ENCODE measurements at places on chromosomes 1 and 21.

DNA sequence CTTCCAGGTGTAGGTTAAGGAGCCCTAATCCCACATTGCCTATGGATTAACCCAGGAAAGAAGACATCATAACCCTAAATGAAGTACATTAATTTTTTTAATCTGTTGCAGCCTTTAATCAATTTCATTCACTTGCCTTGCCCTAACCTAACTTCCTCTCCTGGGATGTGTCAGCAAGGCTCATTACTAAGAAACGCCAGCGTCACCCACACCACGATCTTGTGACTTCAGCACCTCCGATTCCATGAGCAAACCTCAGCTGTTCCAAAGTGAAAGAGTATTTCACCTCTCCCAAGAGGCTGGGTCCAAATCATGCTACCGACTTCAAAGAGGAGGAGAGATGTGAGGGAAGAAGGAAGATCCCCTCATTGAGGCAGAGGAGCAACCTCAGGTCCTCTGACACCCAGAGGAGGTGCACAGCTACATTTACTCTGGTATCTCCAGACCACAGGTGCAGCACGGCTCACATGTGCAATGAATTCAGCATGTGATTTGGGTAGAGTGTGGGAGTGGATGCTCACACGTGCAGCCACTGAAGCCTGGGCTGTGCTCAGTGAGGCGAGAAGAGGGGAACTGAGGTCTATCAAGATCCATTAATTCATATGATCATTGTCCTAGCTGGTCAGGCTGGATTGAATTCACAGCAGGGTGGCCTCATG lies 134.1 kb downstream of the SLC30A10 start:
- H3K27me3 ChIP-seq, result peaks cover 21% of the 10 kb centered on the region
- H3K4me3 ChIP-seq, result no peak overlapping the region
- H3K27ac ChIP-seq, result no peak overlapping the region
- DNase-seq, result no peak

GRCh38 chr1:200905411-200906052 lies 10.8 kb downstream of the INAVA start:
- peaks cover 1% of the 10 kb centered on the region for H3K36me3 ChIP-seq
- H3K27ac ChIP-seq, result no peak overlapping the region
- H3K4me3 ChIP-seq, result no peak overlapping the region
- DNase-seq, result peak; percentile 64
- H3K27me3 ChIP-seq, result peaks cover 30% of the 10 kb centered on the region

DNA sequence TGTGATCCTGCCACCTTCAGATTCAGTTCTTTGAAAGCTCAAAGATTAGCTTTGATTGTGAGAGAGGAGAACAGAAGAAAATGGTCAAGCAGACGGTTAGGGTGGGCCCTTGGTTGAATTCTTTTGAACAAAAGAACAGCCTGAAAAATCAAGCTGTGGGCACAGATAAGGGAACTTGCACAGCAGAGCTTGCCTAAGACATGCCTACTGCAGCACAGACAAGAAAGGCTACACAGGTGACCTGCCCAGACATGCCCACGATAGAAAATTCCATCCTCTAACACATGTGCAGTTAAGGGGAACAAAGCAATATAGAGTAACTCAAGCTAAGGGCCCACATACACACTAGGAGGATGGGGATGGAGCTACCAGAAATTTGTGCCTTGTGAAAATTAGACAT lies 512.5 kb upstream of the LRRC7 start:
- H3K4me3 ChIP-seq, result no peak overlapping the region
- no peak overlapping the region for H3K27ac ChIP-seq
- no peaks in the 10 kb centered on the region for H3K36me3 ChIP-seq
- no peaks in the 10 kb centered on the region for H3K27me3 ChIP-seq

DNA sequence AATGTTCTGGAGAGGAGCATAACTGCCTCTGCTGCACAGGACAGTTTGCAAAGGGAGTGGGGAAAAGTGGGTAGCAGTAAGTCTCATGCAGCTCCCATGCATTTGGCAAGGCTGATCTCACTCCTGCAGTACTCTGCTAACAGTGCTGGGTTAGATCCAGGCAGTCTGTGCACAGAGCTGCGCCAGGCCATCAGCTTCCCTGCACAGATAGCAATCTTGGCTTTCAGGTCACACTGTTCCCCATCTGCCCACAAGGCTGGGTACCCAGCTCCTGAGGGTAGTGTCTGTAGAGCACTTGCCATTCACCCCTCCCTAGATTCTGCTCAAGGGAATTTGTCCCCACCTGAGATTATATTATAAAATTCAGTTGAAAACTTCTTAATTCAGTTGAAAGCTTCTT lies 72.1 kb downstream of the SH3BGR start:
- no peak overlapping the region for H3K4me3 ChIP-seq
- peaks cover 81% of the 10 kb centered on the region for H3K27me3 ChIP-seq
- H3K4me1 ChIP-seq, result no peaks in the 10 kb centered on the region
- no peak overlapping the region for H3K27ac ChIP-seq
- DNase-seq, result no peak

- peak overlapping the region; percentile 99 for H3K27ac ChIP-seq
- peaks cover 24% of the 10 kb centered on the region for H3K36me3 ChIP-seq
- H3K4me3 ChIP-seq, result peak overlapping the region; percentile 99
- DNase-seq, result no peak
- no peaks in the 10 kb centered on the region for H3K27me3 ChIP-seq
Measured at GRCh38 chr1:198157847-198158725, 1.3 kb downstream of the NEK7 start.

GRCh38 chr1:205915354-205915990 lies 27.8 kb downstream of the SLC26A9 start:
- H3K4me3 ChIP-seq, result no peak overlapping the region
- H3K27me3 ChIP-seq, result peaks cover 13% of the 10 kb centered on the region
- no peak for DNase-seq
- H3K4me1 ChIP-seq, result no peaks in the 10 kb centered on the region
- H3K36me3 ChIP-seq, result peaks cover 1% of the 10 kb centered on the region

DNA sequence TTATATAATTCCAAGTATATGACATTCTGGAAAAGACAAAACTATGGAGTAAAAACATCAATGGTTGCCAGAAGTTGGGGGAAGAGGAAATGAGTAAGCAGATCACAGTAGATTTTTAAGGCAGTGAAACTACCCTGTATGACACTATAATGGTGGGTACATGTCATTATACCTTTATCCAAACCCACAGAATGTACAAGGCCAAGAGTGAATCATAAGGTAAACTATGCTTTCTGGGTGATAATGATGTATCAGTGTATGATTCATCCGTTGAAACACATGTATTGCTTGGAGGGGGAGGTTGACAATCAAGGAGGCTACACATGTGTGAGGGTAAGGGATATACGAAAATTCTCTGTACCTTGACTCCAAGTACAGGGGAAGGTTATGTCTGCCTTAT lies 862.7 kb downstream of the PLA2G4A start:
- no peaks in the 10 kb centered on the region for H3K4me1 ChIP-seq
- H3K27ac ChIP-seq, result no peak overlapping the region
- H3K27me3 ChIP-seq, result no peaks in the 10 kb centered on the region
- no peaks in the 10 kb centered on the region for H3K36me3 ChIP-seq
- DNase-seq, result no peak
- no peak overlapping the region for H3K4me3 ChIP-seq

- no peak overlapping the region for H3K4me3 ChIP-seq
- H3K27me3 ChIP-seq, result no peaks in the 10 kb centered on the region
- H3K36me3 ChIP-seq, result no peaks in the 10 kb centered on the region
- no peak for DNase-seq
- peaks cover 5% of the 10 kb centered on the region for H3K4me1 ChIP-seq
Measured at GRCh38 chr1:27176323-27176722, 21.4 kb upstream of the SLC9A1 start.

DNA sequence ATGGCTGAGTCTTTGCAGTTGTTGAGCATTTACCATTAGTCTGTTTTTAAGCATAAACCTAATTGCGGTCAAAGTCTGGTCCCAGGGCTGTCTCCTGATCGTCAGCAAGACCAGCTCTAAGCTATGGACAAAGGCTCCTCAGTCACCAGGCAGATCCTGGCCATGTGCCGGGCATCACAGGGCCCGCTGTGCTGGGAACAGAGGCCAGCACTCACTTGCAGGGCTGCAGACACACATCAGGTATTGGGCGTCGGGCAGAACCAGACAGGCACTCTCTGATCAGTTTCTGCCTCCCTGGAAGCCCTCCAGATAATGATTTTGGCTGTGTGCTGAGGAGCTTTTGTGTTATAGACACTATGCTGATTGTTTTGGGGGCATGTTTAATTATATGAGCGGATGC lies 26.6 kb downstream of the TMEM51 start:
- DNase-seq, result no peak
- H3K4me1 ChIP-seq, result no peaks in the 10 kb centered on the region
- H3K27ac ChIP-seq, result no peak overlapping the region
- H3K36me3 ChIP-seq, result no peaks in the 10 kb centered on the region

- no peak overlapping the region for H3K27ac ChIP-seq
- no peaks in the 10 kb centered on the region for H3K4me1 ChIP-seq
- no peak overlapping the region for H3K4me3 ChIP-seq
Measured at GRCh38 chr1:57188168-57188567, 222.4 kb upstream of the C8B start.

- H3K36me3 ChIP-seq, result peaks cover 10% of the 10 kb centered on the region
- no peak overlapping the region for H3K27ac ChIP-seq
- H3K27me3 ChIP-seq, result no peaks in the 10 kb centered on the region
- DNase-seq, result no peak
- H3K4me1 ChIP-seq, result no peaks in the 10 kb centered on the region
Measured at GRCh38 chr1:20496241-20496661, 10.2 kb upstream of the CAMK2N1 start.

GRCh38 chr1:11682287-11682771 lies 1.4 kb upstream of the MAD2L2 start:
- no peaks in the 10 kb centered on the region for H3K27me3 ChIP-seq
- no peak for DNase-seq
- H3K36me3 ChIP-seq, result peaks cover 5% of the 10 kb centered on the region
- peaks cover 20% of the 10 kb centered on the region for H3K4me1 ChIP-seq
- H3K27ac ChIP-seq, result peak overlapping the region; percentile 59

- H3K4me3 ChIP-seq, result no peak overlapping the region
- H3K4me1 ChIP-seq, result no peaks in the 10 kb centered on the region
- H3K36me3 ChIP-seq, result no peaks in the 10 kb centered on the region
- no peaks in the 10 kb centered on the region for H3K27me3 ChIP-seq
- DNase-seq, result no peak
Measured at GRCh38 chr21:34181431-34182039, 108.2 kb downstream of the MRPS6 start.

DNA sequence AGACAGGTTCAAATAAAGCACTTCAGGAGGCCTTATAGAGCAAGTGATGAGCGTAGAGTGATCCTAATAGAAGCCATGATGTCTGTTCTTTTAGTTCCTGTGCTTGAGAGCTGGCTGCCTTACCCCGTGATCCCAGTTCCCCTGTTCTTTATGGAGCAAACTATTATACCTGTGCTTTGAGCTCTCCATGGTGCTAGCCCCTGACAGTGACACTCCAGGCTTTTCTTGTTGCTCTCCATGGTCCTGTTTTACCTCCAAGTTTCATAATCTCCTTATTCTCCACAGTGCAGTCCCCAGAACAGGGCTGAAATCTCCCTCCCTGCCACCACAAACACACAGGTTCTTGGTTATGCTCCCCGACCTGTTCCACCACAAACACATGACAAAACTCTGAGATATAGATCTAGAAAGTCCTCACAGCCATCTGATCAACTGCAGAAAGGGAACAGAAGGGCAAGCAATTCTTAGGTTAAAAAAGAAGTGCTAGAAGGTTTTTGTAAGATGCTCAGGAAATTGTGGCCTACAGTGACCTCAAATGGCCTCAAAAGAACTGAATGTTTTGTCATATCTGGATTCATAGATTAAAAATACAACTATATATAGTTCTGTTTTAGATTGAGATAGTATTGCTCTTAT lies 6.0 kb downstream of the CADM3 start:
- no peaks in the 10 kb centered on the region for H3K36me3 ChIP-seq
- no peaks in the 10 kb centered on the region for H3K4me1 ChIP-seq
- peaks cover 88% of the 10 kb centered on the region for H3K27me3 ChIP-seq
- H3K27ac ChIP-seq, result no peak overlapping the region
- DNase-seq, result no peak

DNA sequence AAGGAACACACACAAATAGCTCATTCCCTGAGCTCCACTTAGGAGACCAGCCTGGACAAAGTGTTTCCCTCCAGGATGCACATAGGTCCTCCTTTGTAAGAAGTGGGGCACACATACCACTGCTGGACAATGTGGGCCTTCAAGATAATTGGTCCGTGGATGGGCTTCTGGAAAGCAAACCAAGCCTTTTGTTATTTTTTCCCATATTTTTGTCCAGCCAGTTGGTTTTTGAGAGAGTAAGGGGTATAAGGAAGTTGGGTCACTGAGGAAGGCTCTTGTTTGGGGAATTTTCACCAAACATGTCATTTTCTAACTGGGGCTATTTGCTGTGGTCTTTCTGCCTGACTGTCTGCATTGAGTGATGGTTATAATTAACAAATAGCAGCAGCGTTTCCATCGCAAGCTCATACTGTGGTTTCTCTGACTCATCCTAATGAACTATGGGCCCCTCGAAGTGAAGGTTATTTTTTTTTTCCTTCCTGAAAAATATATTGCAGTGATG lies 306.3 kb upstream of the DUSP10 start:
- H3K4me1 ChIP-seq, result peaks cover 23% of the 10 kb centered on the region
- DNase-seq, result no peak
- no peaks in the 10 kb centered on the region for H3K36me3 ChIP-seq
- H3K4me3 ChIP-seq, result no peak overlapping the region

GRCh38 chr1:27392096-27392777 lies at the start of gene GPR3:
Gene GPR3, plus strand, starts transcription at chr1:27392622. Its CDS starts 1,177 bp downstream, at chr1:27393799.
- H3K27ac ChIP-seq, result peak within 1 kb of the TSS; percentile 76
- H3K36me3 ChIP-seq, result peaks cover 14% of the 10 kb centered on the region
- H3K27me3 ChIP-seq, result peaks cover 9% of the 10 kb centered on the region

DNA sequence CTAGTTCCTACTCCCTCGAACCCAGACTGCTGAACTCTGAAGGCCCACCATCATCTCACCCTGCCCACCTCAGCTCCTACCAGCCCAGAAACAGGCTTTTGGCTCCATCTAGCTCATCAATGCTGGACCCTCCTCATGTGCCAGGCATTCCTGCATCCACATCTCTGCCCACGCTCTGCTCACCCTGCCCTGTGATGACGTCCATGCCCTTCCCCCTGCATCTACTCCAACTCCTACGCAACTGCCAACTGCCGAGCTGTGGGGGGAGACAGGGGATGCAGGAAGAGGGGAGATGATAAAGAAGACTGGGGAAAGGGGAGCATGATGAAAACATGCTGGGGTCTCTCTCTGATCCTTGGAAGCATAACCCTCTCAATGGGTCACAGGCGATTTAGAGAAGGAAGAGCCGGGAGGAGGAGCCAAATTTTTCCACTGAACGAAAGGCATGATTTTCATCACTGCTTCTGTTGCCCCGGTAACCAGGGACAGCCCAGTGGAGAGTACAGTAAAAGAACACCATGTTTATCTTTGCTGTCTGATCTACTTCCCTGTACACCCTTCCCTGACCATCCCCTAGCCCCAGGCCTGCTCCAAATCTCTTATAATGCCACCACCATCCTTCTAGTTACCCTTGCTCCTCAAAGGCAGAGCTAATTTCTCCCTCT lies 44.3 kb downstream of the CD34 start:
- H3K4me3 ChIP-seq, result peak overlapping the region; percentile 95
- DNase-seq, result no peak
- peaks cover 81% of the 10 kb centered on the region for H3K4me1 ChIP-seq
- H3K27me3 ChIP-seq, result no peaks in the 10 kb centered on the region
- H3K27ac ChIP-seq, result peak overlapping the region; percentile 86

GRCh38 chr21:26116456-26117011 lies 54.0 kb downstream of the APP start:
- no peaks in the 10 kb centered on the region for H3K36me3 ChIP-seq
- DNase-seq, result no peak
- H3K27me3 ChIP-seq, result no peaks in the 10 kb centered on the region
- no peak overlapping the region for H3K4me3 ChIP-seq
- H3K4me1 ChIP-seq, result no peaks in the 10 kb centered on the region
- no peak overlapping the region for H3K27ac ChIP-seq
